Brain (organoid and tissue), 16 donors: ENCODE measurements at places on chromosomes 1 and 21.
A peak's percentile ranks its signal among the peaks of the same experiment; 100 is the strongest.

GRCh38 chr1:57881639-57882038, 457.8 kb upstream of the DAB1 start:
- DNase-seq, result no peak

GRCh38 chr1:48488721-48489120, 16.7 kb upstream of the SPATA6 start:
- DNase-seq, result no peak

GRCh38 chr1:244041466-244042120, 9.5 kb upstream of the ZBTB18 start:
- no peak for DNase-seq

GRCh38 chr1:171488190-171488929, 3.0 kb downstream of the PRRC2C start:
- no peak for DNase-seq

DNA sequence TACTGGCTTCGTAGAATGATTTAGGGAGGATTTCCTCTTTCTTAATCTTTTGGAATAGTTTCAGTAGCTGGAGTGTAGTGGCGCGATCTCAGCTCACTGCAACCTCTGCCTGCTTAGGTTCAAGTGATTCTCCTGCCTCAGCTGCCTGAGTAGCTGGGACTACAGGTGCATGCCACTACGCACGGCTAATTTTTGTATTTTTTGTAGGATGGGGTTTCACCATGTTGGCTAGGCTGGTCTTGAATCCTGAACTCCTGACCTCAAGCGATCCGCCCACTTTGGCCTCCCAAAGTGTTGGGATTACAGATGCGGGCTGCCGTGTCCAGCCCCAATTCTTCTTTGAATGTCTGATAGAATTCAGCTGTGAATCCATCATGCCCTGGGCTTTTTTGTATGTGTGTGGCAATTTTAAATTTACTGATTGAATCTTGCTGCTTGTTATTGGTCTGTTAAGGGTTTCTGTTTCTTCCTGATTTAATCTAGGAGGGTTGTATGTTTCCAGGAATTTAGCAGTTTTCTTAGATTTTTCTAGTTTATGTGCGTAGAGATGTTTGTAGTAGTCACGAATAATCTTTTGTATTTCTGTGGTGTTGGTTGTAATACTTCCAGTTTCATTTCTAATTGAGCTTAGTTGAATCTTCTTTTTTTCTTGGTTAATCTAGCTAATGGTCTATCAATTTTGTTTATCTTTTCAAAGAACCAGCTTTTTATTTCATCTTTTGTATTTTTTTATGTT, 15.3 kb downstream of the MAN1C1 start:
- DNase-seq, result no peak

GRCh38 chr1:96290033-96290432, 431.6 kb upstream of the PTBP2 start:
- no peak for DNase-seq

GRCh38 chr1:36706416-36706815, 223.7 kb upstream of the CSF3R start:
- DNase-seq, result no peak

GRCh38 chr21:36608041-36608896, 90.6 kb upstream of the SIM2 start:
- no peak for DNase-seq

DNA sequence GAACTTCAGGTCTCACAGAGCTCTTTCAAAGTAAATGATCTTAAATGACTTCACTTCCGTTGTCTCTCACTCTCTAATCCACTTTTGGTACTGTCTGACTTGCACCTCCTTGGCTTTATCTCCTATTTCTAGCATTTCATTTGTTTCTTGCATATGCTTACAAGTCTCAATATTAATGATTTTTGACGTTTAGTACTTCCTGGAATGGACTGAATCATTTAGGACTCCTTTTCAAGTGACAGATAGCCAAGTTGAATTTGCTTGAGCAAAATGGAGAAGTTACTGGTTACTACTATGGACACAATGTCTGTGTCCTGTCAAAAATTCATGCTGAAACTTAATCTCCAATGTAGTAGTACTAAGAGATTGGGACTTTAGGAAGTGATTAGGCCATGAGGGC, 7.0 kb upstream of the SGIP1 start:
- no peak for DNase-seq

- DNase-seq, result no peak
These were observed 15.3 kb upstream of the NPHP4 start for GRCh38 chr1:6007318-6008083.

DNA sequence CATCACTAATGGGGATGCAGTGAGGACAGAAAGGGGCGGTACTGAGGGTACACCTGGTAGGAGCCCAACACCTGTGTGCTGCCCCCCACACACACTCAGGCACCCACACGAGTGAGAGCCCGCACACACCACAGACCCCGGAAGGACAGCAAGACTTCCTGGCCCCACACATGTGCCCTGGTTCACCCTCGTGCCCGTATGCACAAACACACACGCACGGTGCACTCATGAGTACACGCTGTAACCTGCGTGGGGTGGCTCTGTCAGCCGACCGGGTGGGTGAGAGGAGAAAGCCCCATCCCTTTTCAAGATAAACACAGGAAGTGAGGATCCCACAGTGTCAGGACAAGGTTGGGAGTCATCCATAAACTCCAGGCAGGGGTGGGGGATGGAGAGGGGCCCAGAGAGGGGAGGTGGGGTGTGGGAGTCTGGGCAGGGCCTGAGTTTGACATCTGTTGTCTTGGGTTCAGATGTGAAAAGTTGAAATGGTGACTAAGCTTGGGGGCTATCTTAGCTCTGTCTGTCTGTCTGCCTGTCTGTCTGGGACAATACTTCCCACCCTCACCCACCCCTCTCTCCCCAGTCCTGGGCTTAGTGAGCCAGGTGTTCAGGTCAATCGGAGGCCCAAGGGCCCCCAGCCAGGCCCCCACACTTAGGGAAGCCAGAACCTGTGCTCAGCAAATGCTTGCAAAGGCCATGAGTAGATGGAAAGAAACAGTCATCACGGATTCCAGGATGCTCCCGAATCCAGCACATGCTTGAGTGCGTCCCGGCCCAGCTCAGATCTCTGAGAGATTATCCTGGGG, 119.8 kb upstream of the ZBTB40 start:
- no peak for DNase-seq

DNA sequence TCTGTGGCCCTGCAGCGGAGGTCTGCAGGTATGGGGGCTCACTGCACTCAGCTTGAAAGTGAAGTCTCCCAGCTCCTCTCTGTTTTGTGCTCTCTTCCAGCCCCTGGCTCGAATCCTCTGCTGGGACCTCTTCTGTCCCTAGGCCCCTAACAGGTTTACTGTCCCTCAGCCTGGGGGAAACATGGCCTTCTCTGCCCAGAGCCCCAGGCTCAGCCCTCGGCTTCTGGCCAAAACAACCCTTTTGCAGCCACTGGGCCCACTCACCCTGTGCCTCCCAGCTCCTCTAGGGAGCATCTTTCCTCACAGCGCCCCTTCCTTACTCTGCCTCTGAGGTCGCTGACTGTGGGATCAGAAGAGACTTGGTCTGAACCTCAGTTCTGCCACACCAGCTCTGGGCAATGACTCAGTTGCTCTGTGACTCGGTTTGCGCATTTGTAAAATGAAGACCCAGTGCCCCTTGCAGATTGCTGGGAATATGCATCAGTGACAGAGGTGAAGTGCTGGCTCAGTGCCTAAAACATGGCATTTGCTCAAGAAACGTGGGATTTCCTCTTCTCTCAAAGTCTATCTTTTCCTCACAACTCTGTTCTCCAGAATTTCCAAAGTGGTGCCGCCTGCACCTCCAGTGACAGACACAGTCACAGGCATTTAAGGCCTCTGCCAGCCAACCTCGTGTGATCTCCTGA, 26.5 kb upstream of the TENT5C start:
- no peak for DNase-seq

DNA sequence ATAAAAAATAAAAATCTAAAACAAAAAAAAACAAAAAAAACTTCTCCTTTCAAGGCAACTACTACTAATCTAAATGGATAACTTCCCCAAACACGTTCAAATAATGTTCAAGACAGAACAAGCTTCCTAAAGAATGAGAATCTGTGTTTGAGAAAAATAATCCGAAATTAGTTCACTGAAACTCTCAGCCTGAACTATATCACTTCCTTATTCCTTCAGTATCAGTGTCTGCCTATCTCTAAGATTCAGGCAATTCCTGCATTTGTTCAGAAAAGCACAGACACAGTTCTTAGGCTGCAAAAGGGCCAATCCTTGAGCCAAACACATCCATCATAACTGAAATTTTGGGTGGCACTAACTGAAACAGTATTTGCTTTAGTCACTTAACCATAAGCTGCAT, 22.4 kb downstream of the DSTYK start:
- no peak for DNase-seq

DNA sequence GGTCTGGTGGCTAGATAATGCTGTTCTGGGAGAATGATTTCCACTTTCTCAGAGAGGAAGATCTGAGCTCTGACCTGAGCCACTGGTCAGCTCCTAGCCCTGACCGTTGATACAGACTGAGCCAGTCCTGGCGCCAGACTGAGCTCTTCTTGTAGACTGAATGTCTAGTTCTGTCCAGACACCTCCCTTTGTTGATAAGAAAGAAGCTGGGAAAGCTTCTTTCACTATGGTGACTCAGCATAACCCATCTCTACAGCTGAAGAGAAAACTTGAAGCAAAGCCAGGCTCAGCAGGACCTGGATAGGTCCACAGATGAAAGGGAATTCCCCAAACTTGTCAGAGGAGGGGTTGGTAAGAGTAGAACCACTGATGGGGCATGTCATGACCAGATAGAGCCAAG, 9.9 kb upstream of the TRABD2B start:
- DNase-seq, result no peak

DNA sequence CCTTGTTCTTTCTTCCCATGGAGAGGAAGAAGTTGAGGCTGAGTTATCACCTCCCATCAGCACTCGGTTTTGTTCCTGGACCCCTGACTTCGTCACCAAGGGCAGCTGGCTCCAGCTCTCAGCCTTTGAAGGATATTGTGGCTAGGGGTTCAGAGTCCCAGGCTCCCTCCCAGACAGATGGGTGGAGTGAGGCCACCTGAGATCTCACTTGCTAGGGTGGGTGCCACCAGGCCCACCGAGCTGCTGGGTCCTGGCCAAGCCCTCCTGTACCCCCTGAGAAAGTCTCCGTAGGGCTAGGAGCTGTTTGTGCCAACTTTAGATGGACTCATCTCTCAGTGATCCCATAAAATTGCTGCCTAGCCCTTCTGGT, 6.9 kb downstream of the MX2 start:
- DNase-seq, result no peak

GRCh38 chr21:25298512-25299491, 308.5 kb downstream of the MRPL39 start:
- DNase-seq, result no peak

- no peak for DNase-seq
These were observed 53.6 kb upstream of the DPT start for GRCh38 chr1:168782559-168783116.

DNA sequence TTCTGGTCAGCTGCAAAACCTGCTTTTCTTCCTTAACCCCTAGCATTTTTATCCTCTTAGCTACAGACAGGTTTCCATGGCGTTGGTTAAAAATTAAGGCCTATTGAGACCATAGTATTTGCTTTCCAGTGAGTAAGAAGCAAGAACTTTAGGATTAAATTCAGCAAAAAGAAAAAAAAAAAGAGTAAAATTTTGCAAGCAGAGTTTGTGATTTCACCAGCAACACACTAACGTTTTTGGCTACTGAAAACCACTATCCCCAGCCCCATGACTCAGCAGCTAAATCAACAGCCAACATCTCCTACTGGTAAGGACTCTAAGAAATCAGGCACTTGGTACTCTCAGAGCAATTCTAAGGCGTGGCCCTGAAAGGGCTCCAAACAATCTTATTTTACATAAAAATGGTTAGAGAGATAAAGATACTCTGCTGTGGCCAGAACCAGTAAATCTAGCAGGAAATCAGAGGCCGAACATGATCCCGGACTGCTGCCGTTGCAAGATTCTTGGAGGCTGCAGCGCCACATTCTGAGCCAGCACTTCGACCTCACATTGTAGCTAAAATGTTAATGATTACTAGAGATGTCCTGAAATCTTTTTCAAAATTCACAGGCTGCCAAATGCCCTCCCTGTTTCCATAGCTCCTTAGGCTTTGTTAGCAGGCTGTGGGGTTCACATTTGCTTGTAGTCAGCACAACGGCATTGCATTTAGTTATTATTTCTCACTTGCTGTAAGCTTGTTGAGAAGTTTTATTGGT, 1.6 kb upstream of the ENO1 start:
- no peak for DNase-seq

DNA sequence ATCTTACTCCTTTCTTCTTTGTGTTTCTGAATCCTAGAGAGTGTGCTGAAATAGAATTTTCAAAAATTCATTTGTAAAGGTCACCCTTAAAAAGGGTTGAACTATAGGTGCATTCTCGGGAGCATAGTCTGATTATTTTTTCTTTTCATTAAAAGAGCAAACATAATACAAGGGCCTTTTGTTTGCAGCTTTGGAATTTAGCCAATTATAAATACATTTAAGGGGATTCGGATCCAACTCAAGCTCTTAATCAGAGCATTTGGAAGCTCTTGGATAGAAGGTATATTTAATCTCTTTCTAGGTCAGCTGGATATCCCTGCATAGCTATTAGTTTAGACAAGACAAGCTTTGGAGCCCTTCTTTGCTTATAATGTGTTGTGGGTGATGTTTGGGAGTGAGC, 321.7 kb downstream of the HHAT start:
- DNase-seq, result no peak

- DNase-seq, result no peak
These were observed 117.7 kb upstream of the DSCAM start for GRCh38 chr21:40964691-40965090.

DNA sequence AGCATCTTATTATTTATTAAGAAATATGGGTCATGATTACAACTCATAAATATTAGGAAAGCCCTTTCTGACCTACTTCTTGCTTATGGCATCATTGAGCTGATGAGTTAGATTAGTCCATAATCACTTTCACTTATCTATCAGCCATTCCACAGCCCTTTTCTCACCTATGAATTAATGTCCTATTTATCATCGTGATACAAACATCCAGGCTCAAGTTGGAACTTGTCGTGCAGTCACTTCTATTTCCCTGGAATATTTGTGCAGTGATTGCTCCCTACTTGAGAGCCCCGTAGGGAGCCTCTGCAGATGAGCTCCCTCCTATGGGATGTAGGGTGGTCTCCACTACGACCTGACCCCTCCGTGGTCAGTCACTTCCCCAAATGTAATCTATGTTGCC, 8.1 kb upstream of the F3 start:
- no peak for DNase-seq

DNA sequence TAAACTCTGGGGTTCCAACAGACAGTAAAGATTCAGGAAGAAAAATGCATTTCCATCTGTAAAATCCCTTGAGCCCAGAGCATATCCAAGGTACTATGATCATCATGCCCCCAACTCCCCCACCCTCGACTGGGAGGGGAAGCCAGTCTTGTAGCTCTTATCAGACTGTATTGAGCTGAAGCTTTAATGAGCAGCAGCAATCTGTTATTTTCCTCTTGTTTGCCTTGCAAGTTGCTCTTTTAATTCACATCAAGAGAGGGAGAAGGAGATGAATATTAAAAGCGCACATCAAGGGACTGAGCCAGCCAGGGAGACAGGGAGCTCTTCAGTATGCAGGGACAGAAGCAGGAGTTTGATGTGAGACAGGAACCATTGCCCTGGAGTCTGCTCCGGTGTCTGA, 52.5 kb upstream of the KCNA3 start:
- DNase-seq, result peak; percentile 84
